ENCODE measurements at places on chromosomes 5 and 9.

DNA sequence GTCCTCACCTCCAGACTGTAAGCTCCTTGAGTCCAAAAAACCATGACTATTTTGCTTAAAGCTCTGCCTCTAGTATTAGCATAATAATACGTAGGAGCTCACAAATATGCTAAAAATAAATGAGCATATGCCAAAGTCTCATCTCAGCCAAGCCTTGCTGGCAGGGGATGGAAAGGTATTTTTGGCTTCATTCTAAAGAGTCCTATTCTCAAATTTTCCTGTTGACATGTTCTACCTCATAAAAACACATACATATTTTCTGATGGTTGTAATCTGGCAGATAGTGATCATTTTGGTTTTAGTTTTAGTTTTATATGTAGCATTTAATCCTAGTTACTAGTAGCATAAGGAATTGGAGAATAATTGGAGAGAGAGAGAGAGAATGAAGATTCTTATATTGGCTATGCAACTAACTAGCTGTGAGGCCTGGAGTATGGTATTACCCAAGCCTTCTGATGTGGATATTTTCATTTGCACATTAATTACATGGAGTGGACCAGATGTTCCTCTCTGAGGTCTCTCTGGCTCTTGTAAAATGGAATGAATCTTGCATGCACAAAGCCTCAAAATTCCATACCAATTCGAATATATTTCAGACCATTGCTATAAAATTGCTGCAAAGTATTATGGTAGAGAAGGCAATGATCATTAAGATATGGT lies 55.8 kb downstream of the PIP5K1B start:
- no peak for DNase-seq

- no peak for DNase-seq
These were observed 31.8 kb upstream of the FOXB2 start for GRCh38 chr9:76987594-76988200.

- DNase-seq = no peak
These were observed 107.9 kb upstream of the PPP2R2B start for GRCh38 chr5:146986469-146986868.

GRCh38 chr5:115713408-115713807 lies 87.6 kb upstream of the TMED7 start:
- DNase-seq = no peak

DNA sequence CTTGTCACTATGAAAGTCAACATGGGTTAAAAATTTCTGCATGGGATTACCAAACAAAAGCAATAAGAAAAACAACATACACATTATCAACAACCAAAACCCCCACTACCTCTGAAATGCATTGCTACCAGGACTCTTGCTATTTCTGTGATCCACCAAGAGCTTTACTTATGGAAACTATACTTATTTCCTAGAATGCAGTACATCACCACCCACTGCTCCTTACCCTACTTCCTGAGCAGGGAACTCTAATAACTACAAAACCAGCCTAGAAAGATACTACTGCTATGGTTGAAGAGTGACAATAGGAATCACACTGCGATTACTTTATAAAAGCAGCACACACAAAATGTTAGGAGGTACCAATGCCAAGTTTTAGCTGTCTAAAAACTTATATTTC lies 22.2 kb downstream of the LURAP1L start:
- DNase-seq = no peak

- DNase-seq = no peak
These were observed 368.4 kb upstream of the CCNH start for GRCh38 chr5:87780831-87781760.

DNA sequence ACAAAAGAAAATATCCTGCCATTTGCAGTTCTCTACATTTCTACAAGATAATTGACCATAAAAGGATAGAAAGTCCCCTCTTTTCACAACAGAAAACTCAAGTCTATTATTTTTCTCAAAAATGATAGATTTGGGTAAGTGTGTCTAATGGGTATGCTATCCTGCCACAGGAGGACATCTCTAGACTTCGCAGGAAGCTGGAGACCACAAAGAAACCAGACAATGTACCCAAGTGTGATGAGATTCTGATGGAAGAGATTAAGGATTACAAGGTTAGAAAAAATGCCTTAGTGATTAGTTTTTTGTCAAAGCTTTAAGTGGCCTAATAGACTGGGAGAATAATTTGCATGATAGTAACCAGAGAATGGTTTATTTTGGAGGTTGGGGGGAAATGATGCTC lies 28.1 kb downstream of the RNF20 start:
- no peak for DNase-seq

DNA sequence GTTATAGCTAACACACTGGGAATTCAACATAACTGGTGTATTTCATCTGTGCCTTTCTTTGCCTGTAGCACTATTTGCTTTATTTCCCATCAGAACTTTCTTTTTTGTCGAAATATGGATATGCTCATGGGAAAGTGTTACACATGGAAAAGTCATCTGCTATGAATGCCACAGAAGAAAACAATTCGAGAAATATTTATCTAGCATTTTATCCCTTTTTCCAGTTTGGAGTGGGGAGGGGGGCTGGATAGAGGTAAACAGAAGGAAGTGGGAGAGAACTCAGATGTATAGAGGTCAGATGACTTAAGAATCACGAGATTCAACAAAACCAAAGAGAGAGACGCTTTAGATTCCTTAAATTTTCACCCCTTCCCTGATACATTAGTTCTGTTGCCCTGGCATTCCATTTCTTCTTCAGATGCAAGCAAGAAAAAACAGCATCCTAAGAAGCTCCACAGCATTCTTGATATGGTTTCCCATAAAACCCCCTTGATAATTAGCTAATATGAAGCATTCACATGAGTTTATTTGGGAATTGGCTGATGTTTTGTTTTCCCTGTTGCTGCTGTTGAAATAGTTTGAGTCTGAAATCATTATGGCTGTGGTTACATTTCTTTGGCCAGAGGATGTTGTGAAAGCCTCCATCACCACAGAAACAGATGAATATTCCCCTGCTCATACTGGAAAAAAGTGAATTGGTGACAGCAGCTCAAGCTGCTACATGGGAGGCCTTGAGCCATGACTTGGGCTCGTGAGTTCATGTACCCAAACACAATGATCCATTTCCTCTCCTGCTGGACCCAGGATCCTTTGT lies 335.8 kb upstream of the DAB2 start:
- DNase-seq = no peak

- no peak for DNase-seq
These were observed 47.9 kb upstream of the C5orf47 start for GRCh38 chr5:173941102-173941501.

All from upper lobe of left lung (tissue), 6 donors.